ENCODE measurements at places on chromosomes 1 and 21.

- DNase-seq: no peak
Observed at GRCh38 chr1:95018602-95019369, 54.0 kb downstream of the ALG14 start.

- DNase-seq: no peak
Observed at GRCh38 chr1:1966071-1966740, 37.4 kb downstream of the CFAP74 start.

DNA sequence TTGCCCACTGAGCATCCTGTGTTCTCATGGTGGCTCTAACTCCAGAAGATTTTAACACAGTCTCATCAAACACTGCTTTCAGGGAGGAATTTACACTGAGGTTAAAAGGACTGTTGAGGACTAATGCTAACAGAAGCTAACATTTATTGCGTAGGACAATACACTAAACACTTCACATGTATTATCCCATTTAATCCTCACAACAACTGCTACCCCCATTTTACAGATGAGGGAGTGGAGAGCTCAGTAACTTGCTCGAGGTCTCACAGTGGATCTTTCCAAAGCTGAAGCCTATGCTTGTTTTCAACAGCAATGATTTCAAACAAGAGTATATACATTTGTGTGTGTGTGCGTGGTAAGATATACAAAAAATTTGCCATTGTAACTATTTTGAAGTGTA, 13.9 kb downstream of the ATF3 start:
- no peak for DNase-seq

GRCh38 chr1:117567976-117568375, 37.9 kb upstream of the TENT5C start:
- no peak for DNase-seq

DNA sequence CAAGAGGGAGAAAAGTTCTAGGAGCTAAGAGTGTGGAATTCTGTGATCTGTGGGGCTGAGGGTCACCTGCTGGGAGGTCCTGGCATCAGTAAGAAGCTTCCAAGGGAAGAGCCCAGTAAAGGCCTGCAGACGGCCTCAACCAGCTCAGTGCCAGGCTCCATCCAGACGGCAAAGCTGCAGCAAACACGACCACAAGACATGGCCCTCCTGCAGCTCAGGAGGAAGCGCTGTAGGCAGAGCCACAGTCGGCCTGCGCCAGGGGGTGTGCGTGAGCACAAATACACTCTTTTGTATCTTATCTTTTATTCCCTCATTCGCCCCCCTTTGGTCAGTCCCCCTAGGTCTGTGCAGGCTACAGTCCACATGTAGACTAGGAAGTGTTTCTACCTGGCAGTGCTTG, 13.4 kb downstream of the C1orf174 start:
- no peak for DNase-seq

Measured in T follicular helper cell (primary cell).